ENCODE measurements at places on chromosomes 1 and 21. TPM values are rescaled to one million over a fixed set of nuclear protein-coding genes. Genes with fewer than 3 reads are reported as not detected.

DNA sequence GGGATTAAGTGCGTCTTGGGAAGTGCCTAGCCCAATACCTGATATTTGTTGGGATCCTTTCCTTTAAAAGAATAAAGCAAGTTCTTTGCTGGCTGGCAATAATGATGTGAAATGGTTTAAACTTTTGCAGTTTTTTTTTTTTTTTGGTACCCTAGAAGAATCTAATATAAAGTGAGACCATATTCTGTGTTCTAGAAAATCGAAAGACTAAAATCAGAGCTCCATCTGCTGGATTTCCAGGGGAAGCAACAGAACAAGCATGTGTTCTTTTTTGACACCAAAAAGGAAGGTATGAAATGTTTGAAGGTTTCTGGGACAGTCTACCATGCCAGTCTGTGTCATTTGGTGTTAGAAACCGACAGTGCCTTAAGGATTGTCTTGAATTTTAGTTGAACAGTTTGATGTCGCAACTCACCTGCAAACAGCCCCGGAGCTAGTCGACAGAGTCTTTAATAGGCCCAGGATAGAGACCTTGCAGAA, 6.4 kb downstream of the UTP11 start:
- no peak for DNase-seq

DNA sequence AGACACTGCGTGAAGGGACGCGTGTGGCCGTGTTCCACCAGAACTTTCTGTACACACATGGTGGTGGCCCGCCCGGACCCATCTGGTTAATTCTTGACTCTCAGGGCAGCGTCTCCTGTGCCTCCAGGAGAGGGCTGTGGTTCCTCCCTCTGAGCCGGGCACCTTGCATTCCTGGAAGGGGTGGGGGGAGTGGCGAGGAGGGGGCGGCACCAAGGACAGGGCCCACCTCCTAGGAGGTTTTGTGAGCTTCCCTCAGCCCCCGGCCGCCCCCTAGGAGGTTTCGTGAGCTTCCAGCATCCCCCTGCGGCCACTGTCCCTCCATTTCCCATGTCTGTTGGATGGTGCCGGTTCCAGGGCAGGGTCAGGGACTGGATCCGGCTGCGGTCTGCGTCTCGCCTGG, 28.9 kb downstream of the FAAP20 start:
- no peak for DNase-seq

- DNase-seq, result no peak
Observed at GRCh38 chr1:78277253-78277652, 213.5 kb upstream of the PTGFR start.

GRCh38 chr1:96987186-96987703, 265.7 kb downstream of the PTBP2 start:
- no peak for DNase-seq

DNA sequence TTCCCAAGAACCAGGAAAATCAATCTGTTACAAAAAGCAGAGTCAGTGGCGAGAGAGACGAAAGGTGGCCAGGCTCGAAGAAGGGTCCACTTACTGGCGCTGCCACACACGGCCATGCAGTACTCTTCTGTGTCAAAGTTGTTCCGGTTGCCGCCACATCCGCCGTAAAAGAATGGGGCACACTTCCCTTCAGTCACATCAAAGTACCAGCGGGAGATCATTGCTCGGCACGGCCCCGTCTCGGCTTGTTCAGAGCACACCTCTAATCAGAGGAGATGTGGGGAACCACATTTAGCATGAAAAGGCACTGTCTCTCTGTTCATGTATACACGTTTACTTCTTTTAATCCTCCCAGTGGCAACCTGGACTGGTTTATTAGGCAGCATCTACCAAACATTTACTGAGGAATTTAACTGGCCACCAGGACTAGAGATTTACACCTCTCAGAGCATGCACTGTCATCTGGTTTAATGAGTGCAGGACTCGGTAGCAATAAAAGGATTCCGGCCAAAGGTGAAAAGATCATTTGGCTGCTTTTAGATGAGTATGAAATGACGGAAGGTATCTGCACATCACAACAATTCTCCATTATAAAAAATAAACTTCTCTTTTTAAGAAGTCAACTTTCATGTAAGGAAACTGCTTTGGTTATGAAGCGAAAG, 170.5 kb downstream of the APP start:
- no peak for DNase-seq

Gene NT5C1A
- total RNA-seq, result 10.8 TPM

DNA sequence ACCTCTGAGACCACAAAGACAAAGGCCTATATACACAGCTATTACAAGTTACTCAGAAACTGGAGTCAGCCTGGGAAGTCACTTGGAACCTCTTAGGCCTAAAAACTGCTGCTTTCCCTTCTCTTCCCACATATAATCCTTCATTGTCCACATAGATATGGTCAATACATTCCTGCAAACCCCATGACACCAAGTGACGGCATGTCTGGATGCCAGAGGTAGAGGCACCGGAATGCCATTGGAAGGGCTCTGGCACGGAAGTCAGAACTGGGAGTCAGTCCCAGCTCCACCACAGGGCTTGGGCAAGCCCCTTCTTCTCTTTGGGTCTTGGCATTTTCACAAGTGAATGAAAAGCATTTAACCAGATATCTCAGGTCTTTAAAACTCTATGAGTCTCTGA, 204.7 kb downstream of the MATN1 start:
- DNase-seq, result no peak

GRCh38 chr1:160419838-160420169, 19.4 kb downstream of the VANGL2 start:
- DNase-seq, result no peak

DNA sequence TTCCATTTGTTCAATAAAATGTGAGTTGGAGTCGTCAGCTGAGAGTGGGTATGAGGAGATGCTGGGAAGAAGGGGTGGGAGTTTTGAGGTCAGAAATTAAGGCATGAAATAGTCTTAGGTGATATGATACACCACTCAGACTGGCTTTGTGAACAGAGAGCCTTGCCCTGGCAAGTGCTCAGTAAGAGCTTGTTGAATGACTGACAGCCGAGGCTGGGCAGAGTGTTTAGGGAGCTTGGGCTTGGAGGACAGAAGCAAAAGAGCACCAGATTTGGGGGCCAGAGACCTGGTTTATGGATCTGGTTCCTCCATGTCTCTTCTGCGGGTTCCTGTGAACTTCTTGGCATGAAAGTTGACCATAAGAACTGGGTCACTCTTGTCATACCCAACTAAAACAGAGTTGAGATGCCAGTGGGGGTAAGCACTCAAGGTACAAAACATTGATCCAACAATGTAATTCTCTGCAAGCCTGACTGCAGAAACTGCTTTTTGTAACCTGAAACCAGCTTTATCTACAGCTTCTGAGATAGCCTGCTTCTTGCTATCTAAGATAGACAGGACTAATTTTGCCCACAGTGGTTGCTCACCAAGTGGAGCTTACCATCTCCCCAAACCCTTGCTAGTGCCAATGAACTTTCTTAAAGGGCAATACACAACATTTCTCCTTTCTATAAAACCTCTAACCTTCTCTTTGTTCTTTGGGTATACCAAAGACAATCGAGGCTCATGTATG, 126.4 kb downstream of the TENT5C start:
- no peak for DNase-seq

Gene PAPPA2
- total RNA-seq, result 0.11 TPM

Gene IFI44L
- 1.1 TPM for total RNA-seq

- DNase-seq, result no peak
Observed at GRCh38 chr1:164308101-164308500, 250.9 kb upstream of the PBX1 start.

DNA sequence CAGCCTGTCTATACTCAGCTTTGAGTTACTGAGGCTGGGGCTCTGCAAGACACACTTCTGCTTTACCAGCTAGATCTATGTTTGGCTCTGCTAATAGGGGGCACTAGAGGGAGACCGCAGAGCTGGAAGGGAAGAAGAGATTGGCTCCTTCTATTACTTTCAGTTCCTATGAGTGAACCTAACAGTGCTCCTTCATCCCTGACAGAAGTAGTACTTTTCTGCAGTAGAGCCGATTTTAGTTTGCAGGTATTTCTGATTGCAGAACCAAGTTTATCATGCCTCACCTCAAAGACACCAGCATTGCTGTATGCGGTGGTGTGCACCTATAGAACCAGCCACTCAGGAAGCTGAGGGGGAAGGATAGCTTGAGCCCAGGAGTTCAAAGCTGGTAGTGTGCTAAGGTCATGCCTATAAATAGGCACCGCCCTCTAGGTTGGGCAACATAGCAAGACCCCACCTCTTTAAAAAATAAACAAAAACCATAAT, 5.7 kb upstream of the ZDHHC18 start:
- no peak for DNase-seq

DNA sequence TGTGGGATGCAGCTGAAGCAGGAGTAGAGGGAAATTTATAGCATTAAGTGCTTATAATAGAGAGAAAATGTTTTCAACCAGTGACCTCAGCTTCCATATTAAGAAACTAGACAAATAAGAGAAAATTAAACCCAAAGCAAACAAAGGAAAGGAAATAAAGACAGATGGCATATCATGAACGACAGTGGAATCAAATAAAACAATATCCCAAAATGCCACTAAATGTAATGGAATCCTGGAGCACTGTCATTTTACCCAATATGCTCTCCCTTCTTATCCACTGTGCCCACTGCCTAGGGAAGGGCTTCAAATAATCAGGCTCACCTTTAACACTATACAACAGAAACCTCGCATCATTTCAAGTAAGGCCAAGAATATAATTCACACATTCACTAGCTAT, 12.4 kb upstream of the CCN1 start:
- DNase-seq, result no peak

Gene CD1E
- not detected for total RNA-seq

DNA sequence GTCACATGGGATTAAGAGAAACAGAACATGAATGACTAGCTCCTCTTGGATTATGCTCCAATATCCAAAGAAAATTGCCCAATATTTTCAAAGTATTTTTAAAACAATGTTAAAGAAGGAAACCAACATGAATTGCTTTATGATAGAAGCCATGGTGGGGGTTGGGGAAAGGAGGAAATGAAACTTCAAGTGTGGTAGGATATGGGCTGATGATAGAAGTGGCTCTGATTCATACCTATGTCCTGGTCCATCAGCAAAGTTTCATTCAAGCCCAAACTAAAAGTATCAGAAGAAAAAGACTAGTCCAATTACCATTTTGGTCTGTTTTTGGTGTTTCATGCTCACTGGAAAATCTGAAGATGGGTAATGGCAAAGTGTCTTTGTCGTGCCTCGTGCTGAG, 104.2 kb upstream of the PROX1 start:
- no peak for DNase-seq

Gene FAM78B
- 2.5 TPM for total RNA-seq

DNA sequence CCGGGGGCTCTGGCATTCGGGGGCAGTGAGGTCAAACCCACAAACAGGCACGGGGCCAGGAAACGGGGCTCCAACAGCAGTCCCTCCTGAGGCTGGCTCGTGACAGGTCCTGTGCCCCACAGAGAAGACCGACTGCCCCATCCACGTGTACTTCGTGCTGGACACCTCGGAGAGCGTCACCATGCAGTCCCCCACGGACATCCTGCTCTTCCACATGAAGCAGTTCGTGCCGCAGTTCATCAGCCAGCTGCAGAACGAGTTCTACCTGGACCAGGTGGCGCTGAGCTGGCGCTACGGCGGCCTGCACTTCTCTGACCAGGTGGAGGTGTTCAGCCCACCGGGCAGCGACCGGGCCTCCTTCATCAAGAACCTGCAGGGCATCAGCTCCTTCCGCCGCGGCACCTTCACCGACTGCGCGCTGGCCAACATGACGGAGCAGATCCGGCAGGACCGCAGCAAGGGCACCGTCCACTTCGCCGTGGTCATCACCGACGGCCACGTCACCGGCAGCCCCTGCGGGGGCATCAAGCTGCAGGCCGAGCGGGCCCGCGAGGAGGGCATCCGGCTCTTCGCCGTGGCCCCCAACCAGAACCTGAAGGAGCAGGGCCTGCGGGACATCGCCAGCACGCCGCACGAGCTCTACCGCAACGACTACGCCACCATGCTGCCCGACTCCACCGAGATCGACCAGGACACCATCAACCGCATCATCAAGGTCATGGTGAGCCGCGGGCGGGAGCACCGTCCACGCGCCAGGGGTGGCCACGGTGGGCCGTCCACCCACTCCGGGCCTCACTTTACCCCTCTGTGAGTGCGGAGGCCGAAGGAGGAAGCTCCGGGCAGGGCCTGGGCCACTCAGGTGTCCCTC, 14.2 kb downstream of the COL6A2 start:
- peak; percentile 0 for DNase-seq

DNA sequence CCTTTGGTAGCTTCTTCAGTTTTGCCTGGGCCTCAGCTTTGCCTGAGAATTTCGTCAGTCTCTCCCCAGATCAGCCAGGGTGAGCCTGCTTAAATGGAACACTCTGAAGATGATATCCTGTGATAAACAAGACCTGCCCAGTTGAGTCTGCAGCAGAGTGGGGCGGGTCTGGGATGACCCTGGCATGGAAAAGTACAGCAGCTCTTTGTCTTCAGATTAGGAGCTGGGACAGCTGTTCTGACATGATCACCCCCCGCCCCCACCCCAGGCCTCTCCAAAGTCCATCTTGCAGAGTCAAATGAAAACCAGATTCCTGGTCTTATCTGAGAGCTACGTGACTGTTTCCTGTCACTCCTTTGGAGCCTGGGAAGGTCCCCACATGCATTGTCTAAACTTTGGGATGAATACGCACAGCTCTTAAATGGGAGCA, 2.2 kb upstream of the TMEM51 start:
- no peak for DNase-seq

DNA sequence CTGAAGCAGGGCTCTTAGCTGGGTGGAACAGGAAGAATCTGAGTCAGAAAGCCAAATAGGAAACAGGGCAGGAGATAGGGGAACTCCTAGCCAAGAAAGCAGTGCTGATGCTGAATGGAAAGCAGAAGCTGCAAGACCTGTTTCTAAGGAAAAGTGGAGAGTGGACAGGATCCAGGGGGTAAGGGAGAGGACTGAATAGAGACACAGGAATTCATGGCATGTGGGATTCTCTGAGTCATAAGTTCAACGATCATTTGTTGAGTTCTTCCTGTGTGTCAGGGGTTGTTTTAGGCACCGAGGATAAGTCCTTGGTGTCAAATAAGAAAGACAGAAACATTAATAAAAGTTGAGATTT, 153.8 kb upstream of the FGGY start:
- no peak for DNase-seq

Gene RHOU
- 49.8 TPM for total RNA-seq

Gene CD244
- total RNA-seq, result not detected
